Effector memory CD8-positive, alpha-beta T cell (primary cell): ENCODE measurements at places on chromosomes 3 and 15.

DNA sequence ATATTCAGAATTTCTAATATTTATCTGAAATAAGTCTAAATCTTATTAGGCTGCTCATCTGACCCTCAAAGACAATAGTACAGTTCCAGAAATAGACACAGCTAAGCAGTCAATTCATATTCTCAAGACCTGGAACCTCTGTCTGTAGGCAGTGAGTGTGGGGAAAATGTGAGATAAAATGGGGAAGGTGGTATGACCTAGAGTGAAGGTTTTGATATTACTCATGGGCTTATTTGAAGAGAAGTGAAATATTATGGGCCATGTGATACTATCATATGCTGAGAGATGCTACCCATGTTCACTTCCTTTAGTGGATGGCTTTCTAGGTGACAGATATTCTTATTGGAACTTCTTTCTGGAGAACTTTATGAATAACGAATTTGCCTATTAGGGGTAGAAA, 33.5 kb downstream of the TGFBR2 start:
- no peak for DNase-seq

DNA sequence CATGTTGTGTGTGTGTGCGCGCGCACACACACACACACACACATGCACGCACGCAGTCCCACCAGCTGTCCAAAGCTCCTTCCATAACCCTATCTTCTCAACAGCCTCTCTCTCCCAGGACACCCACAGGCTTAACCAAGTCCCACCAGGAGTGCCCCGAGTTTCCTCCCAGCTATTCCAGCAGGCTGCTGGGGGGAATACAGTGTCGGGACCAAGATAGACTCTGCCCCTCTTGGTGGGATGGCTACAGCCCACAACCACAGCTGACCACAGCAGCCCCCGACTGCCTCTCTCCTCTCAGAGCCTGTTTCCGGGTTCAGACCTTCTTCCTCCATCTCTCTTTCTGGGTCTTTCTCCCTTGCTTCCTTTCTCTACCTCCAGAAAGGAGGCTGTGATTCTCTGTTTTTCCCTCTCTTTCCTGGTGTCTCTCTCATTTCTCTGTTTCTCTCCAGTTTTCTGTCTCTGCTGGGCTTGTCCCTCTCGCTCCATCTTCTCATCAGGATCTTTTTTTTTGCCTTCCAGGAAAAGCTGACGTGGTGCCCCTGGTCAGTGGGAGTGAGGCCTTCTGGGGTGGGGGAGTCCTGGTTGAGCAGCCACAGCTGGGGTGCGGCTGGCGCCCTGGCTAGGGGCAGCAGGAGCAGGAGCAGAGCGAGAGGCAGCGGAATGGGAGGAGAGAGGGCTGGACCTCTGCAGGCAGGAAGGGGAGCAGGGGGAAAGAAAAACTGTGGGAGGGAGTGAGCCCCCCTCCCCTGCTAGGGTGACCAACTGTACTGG, 3.3 kb upstream of the ISLR start:
- DNase-seq, result no peak

DNA sequence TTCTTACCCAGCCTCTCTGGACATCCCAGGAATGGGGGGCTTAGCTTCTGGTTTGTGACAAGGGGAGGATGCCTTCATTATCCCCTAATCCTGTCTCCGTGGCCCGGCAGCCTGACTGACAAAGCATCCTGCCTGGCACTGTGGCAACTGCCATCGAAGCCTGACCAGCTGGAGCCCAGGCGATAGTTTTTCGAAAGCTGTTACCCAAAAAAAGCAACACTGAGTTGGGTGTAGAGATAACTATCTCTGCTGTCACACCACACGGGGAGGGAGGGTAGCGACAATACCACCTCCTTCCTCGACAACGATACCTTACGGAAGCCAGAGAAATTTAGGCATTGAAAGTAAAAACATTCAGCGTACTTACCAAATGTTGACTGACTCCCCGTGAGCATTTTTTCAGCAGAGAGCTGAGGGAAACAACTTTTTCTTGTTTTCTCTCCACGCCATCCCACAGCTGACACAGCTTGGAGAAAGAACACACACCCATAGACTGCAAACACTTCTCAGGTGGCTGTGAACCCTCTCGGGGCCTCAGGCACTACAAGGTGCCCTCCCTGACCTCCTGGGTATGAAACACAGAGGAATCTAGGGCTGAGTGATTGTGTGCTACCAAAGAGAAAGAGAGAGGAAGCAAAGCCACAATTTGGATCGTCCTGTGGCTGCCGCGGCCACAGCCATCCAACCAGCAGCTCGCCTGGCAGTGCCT, 361.9 kb upstream of the ICE2 start:
- peak; percentile 56 for DNase-seq

DNA sequence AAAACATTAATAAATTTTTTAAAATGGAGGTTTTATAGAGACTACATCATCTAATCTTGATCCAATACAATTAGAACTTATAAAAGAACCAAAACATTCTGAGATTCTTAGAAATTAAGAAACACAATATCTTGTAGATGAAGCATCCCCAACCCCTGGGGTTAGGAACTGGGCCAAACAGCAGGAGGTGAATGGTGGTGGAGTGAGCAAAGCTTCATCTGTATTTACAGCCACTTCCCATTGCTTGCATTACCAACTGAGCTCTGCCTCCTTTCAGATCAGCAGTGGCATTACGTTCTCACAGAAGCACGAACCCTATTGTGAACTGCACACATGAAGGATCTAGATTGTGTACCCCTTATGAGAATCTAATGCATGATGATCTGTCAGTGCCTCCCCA, 36.3 kb downstream of the KNL1 start:
- DNase-seq, result no peak

DNA sequence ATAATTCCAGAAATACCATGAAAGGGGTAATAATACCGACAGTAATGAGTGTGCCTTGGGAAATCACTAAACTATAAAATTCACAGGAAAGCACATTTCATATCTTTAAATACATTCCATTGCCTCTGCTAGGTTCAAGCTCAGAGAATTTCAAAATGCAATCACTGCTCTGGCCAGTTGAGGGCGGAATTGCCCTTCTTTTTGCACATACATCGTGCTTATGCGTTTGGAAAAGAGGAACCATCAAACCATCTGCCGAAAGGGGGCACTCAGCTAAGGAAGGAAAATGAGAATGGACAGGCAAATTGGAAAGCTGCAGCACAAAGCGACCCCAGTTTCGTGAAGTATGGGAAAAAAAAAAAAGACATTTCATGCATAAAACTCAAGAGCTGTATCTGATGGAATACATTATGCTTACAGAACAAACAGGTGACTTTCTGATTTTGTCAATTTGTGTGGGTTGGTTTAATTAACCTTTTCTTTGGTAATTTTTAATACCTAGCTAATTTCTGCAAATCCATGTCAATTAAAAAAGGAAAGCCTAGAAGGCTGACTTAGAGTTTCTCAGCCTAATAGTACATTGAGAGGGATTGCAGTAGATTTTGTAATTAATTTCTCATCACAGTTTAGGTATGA, 61.4 kb downstream of the TUSC7 start:
- DNase-seq, result no peak

GRCh38 chr3:70736009-70736408, 423.6 kb upstream of the MDFIC2 start:
- no peak for DNase-seq

DNA sequence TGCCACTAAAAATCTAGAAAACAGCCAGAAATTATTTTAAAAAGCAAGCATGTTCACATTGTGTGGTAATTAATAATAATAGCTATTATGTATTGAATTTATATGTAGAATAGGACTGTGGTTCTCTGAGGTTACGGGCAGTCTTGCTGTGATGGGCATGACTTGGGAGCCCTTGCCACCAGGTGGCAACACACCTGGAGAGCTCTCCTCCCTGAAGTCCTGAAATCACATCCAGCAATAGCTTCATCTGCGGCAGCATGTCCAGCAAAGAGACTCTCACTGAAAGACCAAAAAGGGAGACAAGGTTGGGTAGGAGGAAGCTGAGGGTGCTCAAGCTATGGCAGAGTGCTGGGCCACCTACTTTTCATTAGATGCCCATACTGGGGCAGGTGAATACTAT, 206.8 kb upstream of the IL12A start:
- no peak for DNase-seq

DNA sequence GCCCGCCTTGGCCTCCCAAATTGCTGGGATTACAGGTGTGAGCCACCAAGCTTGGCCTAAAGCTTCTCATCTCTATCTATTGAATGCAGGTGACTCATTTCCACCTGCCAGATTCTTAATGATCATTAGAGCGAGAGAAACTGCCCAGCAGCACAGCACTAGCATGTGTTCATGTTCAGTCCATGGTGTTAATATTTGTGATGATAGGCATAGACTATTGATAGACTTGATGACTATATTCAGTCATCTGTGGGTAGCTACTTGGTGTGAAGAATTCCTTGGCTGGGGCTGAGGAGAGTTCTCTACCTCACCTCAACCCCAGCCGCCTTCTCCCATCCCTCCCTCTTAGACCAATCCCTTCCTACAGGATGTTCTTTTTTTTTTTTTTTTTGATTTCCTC, 60.0 kb downstream of the ST6GAL1 start:
- DNase-seq, result no peak

- no peak for DNase-seq
These were observed 13.8 kb downstream of the MYZAP start for GRCh38 chr15:57605491-57605890.

- DNase-seq, result peak; percentile 62
These were observed 560 bp downstream of the ST6GAL1 start for GRCh38 chr3:186930641-186931531.

- peak; percentile 81 for DNase-seq
These were observed 17.7 kb downstream of the PTH1R start for GRCh38 chr3:46895204-46895660.

DNA sequence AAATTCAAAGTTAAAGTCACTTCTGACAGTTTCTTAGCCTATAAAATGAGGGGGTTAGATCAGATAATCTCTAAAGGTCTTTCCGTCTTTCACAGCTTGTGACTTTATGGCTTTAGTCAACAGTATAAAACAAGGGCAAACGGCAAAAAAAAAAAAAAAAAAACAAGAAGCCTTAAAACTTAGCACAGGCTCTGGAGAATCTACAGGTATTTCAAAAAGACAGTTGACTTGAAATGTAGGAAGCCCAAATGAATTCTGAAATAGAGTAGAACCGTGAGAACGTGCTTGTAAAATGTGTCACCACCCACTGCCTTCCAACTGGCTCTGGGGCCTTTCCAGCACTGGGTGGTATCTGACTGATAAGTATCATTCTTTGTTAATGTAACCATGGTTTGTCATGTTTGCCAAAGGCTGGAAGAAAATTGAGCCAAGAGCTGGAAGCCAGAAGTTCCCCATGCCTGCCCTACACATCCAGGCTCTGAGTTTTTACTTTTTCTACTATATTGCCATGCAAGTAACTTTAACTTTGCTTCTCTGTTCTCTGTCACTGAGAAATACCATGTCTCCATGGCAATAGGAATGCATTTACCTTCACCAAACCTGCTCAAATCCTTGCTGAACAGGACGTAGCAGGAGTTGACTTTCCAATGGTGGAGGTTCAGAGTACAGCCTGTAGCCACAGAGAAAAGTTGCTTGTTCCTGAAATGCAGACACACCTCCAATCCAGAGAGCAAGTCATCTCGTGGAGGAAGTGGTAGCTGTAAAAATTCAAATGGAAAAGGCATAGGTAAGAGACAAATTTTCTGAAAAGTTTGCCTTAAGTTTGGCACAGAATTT, 35.8 kb upstream of the THSD4 start:
- no peak for DNase-seq

GRCh38 chr3:39140341-39140971, 12.9 kb downstream of the CSRNP1 start:
- DNase-seq, result no peak

GRCh38 chr3:35857004-35857403, 217.7 kb downstream of the ARPP21 start:
- DNase-seq, result no peak

DNA sequence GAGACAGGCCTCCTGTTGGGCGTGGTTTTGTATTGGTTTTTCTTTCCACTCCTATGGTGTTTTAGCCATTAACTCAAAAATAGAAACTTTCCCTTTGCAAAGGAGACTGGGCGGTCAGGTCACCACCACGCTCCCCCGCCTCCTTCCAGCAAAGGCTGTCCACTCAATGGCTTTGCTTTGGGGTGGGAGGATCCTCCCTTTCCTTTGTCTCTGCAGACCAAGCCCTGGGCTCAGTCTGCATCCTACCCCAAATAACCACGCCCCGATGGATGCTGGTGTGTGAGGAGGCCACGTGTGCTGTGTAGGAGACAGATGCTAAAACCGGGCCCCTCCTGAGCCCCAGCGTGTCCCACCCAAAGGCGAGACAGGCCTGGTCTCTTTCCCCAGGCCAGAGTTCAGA, 68.5 kb downstream of the GRIP2 start:
- no peak for DNase-seq

- DNase-seq, result no peak
These were observed 53.1 kb downstream of the SLC4A7 start for GRCh38 chr3:27431116-27431515.

- no peak for DNase-seq
These were observed 30.2 kb downstream of the LYSMD4 start for GRCh38 chr15:99702895-99703602.

DNA sequence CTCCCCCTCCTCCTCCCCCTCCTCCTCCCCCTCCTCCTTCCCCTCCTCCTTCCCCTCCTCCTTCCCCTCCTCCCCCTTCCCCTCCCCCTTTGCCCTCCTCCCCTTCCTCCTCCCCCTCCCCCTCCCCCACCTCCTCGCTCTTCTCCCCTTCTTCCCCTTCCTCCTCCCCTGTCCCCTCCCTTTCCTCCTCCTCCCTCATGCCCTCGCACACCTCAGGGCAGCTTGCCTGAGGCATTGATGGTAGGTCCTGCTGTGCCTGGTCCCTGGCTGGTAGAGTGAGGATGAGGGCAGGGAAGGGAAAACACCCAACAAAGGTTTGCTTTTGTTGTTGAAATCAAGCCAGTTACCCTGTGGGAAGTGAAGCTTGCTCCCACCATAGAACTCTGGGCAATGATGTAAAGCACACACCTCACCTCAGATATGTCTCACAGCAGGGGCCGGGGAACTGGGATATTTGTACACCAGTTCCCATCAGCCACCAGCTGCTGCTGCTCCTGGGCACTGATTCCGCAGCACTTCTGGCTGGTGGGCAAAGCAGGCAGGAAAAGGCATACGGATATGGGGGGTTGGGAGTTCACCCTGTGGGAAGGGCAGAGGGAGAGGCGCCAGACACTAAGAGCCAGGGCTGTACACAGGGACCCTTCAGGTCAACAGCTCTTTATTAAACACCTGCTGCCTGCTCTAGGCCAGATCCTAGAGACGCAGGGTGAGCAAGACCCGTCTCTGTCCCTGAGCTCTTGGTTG, 13.8 kb downstream of the ISG20 start:
- no peak for DNase-seq

GRCh38 chr3:33187368-33187634, 31.3 kb downstream of the SUSD5 start:
- DNase-seq, result no peak

GRCh38 chr3:154023148-154023547, 98.0 kb upstream of the ARHGEF26 start:
- no peak for DNase-seq

DNA sequence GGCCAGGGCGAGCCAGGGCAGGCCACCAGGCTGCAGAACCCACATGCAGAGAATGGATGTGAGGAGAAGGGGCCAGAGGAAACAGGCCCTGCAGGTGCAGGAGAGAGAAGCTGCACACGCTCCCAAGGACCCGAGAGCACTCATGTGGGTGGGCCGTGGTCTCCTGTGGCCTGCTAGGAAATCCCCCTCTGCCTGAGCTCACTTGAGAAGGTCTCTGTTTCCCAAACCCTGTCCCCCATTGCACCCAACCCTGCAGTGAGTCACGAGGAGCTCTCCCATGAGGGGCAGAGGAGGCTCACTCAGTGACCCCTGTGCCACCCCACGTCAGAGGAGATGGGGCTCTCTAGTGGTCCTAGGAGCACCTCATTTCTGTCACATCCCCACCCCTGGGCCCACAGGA, 111.1 kb downstream of the KLF13 start:
- no peak for DNase-seq

- DNase-seq, result no peak
These were observed 442.2 kb downstream of the SHQ1 start for GRCh38 chr3:72405943-72406566.
